ENCODE measurements at places on chromosomes 13 and 19.
A peak's percentile ranks its signal among the peaks of the same experiment; 100 is the strongest.

DNA sequence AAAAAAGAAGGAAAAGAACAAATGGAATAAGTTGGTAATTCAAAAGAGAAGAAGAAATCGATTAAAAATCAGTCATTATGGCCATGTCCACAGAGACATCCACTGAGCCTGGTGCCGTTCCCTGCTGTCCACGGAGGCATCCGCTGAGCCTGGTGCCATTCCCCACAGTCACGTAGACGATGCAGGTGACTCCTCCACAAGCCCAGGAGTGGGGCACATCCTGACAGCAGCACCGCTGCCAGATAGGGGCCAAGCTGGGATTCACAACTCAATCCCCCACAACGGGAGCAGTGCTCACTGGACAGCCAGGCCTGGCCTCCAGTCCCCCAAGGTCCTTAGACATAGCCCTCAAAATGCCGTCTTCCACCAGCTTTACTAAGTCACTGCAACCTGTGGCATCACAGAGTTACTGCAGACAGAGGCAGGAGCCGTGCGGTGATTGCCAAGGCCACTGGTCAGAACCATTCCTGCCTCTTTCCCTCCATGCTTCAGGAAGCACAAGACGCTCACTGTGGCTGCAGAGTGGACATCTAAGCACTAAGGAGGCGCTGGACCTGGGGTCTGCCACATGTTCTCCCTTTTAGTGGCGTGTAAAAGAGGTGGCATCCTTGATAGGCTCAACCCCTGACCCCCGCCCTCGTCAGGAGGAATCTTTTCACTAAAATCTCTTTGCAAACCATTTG is 131.5 kb upstream of the SPACA7 start:
- no peak for DNase-seq

GRCh38 chr19:1931445-1931844 is 9.5 kb upstream of the CSNK1G2 start:
- DNase-seq, result no peak

DNA sequence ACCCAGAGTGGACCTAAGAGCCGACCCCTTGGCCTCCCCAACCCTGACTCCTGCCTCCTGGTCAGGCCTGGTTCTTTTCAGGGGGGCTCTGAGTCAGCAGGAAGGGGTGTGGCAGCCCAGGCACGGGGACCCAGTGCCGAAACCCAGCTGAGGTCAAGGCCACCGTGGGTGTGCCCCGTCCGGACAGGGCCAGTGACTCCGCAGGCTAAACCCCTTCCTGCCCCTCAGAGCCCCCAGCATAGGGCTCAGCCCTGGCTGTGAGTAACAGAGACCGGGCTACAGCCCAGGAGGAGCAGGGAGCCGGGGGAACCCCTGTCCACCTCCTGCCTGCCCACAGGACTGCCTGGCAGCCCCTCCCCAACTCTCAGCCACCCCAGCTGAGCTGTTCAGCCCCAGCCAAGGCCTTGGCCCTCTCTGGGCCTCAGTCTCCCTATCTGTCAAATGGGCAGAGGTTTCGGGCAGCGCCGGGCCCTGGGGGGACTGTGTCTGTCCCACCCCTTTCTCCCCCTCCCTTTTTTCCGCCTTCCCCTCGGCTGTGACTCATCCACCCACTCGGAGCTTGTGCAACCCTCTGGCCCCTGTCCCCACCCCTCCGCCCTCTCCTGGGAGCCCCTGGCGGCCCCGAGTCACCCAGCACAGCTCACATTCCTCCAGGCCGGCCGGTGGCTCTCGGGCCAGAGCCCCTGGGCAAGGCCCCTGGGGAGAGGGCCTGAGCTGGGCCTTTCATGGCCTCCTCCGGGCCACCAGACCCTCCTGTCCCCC is 8.6 kb downstream of the ZBTB7A start:
- no peak for DNase-seq

DNA sequence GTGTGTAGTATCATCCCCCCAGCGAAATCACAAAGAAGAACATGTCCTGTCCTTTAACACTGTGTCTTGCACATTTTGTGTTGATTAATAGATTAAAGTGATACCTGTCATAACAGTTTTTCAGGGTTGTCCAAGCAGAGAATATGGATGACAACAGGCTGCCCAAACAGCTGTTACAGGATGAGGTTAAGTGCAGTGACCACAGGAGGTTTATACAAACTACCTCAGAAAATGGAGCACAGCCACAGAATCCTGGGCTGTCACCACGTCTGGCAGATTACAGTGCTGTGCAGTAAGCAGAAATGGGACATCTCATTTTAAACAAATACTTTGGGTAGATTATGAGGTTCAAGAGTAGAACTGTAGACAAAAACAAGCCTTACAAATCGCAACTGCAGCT is 575.6 kb downstream of the DCT start:
- DNase-seq, result no peak

- DNase-seq, result peak; percentile 68
Observed at GRCh38 chr19:50358483-50359327, 6.7 kb downstream of the NAPSA start.

GRCh38 chr19:41261474-41262190 is 2.5 kb upstream of the HNRNPUL1 start:
- DNase-seq, result no peak

Data from CD4-positive, alpha-beta memory T cell (primary cell).